NCI-H1417 (cell line): ENCODE measurements at places on chromosomes 16 and 17.
A peak's percentile ranks its signal among the peaks of the same experiment; 100 is the strongest.

GRCh38 chr16:67028696-67029253 is at the start of gene CBFB:
CBFB (plus strand) TSS chr16:67029149; CDS start chr16:67029408, 259 bp downstream.
- peak; percentile 90 for DNase-seq

DNA sequence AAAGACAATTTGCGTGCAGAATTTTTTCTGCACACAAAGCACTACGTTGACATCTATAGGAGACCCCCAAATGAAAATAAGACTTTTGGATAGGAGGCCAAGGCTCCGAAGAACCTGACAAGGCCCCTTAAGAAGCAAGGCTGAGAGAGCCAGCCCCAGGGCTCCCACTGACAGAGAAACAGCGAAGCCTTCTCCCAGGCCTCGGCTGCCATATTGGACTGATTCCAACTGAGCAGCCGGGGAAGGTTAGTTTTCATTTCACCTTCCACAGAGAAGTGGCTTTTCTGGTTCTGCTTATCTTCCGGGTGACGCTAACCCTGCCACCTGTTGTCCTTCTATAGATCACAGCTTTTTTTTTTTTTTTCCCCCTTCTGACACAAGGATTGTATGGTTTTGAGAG is 356.7 kb downstream of the SOX9 start:
- peak; percentile 49 for DNase-seq

GRCh38 chr16:54432897-54433229 is 146.3 kb upstream of the IRX3 start:
- no peak for DNase-seq

DNA sequence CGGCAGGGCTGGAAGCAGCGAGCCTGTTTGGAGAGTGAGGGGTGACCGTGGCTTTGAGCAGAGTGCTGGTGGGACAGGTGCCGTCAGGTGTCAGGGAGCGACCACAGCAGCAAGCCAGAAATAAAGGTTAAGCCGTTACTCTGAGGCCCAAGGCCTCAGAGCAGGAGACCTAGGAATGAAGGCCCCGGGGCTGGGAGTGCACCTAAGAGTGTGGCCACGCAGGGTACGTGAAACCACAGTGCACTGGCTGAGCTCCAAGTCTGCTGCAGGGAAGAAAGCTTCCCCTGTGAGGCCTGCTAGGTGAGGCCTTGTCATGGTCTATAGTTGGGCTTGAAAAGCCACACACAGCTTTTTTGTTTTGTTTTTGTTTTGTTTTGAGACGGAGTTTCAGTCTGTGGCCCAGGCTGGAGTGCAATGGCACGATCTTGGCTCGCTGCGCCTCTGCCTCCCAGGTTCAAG is 8.7 kb downstream of the CLUAP1 start:
- no peak for DNase-seq

DNA sequence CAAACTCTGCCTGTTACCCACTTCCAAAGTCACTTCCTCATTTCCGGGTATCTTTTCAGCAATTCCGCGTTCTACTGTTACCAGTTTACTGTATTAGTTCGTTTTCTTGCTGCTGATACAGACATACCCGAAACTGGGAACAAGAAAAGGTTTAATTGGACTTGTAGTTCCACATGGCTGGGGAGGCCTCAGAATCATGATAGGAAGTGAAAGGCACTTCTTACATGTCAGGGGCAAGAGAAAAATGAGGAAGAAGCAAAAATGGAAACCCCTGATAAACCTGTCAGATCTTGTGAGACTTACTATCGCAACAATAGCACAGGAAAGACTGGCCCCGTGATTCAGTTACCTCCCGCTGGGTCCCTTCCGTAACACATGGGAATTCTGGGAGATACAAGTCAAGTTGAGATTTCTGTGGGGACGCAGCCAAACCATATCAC is 30.9 kb downstream of the PAFAH1B1 start:
- DNase-seq, result no peak

DNA sequence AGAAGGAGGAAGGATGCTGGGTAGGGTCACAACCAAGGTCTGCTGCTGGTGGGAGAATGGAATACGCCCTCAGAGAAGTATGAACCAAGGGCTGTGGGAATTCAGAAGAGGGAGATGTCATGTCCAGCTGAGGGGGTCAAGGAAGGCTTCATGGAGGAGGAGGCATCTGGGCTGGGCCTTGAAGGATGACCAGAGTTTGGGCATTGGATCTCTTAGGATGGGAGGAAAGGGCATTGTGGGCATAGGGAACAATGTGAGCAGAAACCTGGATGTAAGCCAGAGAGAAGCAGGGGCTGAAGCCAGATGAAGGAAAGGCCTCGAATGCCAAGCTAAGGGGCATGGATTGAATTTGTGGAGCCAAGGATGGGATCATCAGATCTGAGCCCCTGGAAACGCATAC is 49.2 kb upstream of the MAP3K14 start:
- no peak for DNase-seq

DNA sequence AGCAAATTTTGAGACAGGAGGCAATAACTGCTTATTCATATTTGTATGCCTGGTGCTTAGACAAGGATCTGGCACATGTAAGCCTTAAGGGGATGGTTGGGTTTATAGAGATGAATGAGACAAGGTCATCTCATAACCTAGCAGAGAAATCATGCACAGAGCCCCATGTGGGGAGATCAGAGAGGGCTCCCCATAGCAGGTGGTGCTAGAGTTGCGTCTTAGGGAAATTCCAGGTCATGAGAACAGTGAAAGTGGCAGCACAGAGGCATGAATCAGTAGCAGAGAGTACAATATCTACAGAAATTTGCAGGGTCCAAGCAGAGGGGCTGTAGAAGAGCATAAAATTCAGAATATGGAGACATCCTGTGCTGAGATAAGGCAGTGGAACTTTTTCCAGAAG is 57.3 kb downstream of the SLC6A2 start:
- DNase-seq, result no peak

- DNase-seq, result no peak
Measured at GRCh38 chr16:19874851-19875546, 9.6 kb downstream of the GPRC5B start.

- no peak for DNase-seq
Measured at GRCh38 chr16:9446471-9447194, 355.2 kb downstream of the HAPSTR1 start.

DNA sequence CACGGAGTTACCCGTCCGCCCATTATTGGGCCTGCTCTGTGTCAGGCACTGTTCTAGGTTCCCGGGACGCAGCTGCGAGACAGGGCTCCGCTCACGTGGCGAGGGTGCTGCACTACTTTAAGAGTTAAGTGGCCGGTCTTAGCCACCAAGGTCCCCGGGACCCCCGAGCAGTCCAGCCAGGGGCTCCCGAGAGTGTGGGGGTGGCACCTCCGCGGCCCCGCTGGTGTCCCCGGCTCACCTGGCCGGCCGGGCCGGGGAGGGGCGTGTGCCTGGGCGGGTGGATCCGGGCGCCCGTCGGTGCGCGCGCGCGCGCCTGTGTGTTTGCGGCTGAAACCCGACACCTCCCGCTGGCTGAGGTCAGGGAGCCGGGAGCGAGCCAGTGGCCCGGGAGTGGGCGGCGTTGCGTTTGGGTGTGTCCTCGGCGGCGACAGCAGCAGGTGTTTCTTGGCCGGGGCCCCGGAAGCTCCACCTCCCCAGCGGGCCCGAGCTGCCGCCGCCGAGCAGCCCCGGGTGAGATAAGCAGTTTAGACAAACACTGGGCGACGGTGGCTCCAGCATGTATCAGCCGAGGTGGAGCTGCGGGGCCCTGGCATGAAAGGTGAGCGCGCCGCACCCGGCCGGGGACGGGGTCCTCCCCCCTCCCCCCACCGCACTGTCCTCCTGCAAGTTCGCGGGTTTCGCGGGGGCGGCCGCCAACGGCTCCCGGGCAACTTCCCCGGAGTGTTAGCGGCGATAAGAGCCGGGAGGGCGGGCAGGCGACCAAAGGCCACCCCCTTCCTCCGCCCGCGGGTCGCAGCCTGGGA is at the start of gene GSE1:
Gene GSE1 (plus strand): TSS at position 522 of the 803 bp plus-strand sequence. CDS start 70 bp downstream, at position 592.
- DNase-seq, result peak; percentile 91

DNA sequence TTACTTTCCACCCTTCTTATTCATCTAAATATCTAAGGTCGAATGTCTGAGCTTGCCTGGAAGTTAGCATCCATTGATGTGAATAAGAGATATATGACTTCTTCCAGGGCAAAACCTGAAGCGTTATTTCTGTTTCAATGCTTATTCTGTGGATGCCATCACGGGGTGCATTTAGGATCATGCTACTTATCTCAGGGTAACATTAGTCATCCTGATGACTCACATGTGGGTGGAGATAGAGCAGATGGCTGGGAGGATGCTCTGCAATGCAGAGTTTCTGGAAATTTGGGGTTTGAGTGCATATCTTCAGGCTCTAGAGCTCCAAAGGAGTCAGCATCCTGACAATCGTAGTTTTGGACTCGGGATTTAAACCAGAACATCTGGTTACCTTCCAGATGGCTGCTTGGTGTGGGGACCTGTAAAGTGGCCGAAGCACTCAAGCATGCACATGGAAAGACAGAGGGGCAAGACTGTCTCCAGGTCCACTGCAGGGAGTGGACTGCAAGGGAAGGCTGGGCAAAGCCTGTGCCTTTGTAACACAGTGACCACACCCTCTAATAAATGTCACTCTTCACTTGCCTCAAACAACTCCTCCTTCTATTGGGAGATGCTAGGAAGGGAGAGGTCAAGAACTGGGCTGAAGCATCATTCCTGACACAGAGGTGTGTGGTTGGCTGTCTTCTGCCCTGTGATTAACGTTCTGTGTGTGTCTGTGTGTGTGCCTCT is 175.2 kb upstream of the SALL1 start:
- no peak for DNase-seq

GRCh38 chr17:37065486-37066321 is 117.0 kb downstream of the AATF start:
- DNase-seq, result no peak

GRCh38 chr17:79836972-79837887 is 2.0 kb downstream of the CBX4 start:
- DNase-seq, result no peak

- DNase-seq, result no peak
Measured at GRCh38 chr17:42924891-42925290, 24.3 kb downstream of the G6PC1 start.

GRCh38 chr17:43530288-43531081 is 15.7 kb downstream of the ETV4 start:
- peak; percentile 92 for DNase-seq

GRCh38 chr17:59723607-59724006 is 16.2 kb downstream of the VMP1 start:
- DNase-seq, result no peak

DNA sequence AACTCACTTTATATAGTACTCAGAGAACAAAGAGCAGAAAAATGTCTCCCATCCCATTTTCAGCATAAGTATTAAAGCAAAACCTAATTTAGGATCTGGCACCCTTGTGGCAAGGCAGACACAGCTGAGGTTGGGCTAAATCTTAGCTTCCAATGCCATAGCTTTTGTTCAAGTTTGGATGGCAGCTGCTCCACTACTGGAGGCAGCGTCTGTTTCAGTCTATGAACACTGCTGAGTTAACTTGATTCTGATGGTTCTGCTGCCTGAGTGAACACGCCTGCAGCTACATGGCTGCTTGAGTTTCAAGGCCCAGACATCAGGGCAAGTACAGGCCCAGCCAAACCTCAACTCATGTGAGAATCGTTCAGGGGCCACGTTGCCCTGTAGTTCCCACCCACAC is 178.2 kb upstream of the RPH3AL start:
- DNase-seq, result no peak

- no peak for DNase-seq
Measured at GRCh38 chr16:20647736-20648135, 49.7 kb downstream of the ACSM1 start.

DNA sequence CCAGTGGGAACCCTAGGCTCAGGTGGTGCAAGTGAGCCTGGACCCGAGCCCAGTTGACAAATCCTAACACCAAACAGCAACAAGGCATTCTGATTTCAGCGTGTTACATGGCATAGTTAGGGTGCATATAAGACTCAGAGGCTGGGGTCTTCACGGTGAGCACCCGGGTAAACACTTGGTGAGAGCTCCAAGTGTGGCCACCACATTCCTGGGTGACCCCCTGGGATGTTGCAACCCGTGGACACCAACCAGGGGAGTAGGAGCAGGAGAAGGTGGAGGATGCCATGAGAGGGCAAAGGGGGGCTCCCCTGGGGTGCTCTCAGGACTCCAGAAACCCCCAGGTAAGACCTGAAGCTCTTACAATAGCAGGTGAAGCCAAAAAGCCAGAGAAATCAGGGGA is 69.9 kb upstream of the CDH5 start:
- DNase-seq, result no peak

- DNase-seq, result no peak
Measured at GRCh38 chr16:27244363-27244755, 24.2 kb downstream of the NSMCE1 start.

GRCh38 chr17:49556223-49556943 is 19.3 kb upstream of the NXPH3 start:
- peak; percentile 58 for DNase-seq

DNA sequence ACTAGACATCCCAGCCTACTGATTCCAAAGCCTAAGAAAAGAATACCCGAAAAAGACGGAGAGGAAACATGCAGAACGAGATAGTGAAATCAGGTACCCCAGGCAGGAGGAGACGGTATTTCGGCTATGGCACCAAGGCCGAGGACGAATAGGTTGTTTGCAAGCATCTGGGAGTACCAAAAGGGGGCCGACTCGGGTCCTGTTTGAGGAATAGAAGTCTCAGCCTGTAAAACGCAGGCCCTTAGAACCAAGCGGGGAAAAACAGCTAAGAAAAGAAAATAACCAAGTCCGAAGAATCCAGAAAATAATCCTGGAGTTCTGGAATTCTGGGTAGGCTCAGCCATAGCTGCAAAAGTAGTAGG is 537 bp downstream of the SLC35B1 start:
- DNase-seq, result no peak

- DNase-seq, result no peak
Measured at GRCh38 chr17:1134634-1135324, 45.0 kb downstream of the ABR start.
